Amniotic epithelial cell (primary cell): ENCODE measurements at places on chromosomes 16 and 17.

- DNase-seq, result no peak
Measured at GRCh38 chr17:45734598-45734997, 49.5 kb upstream of the CRHR1 start.

DNA sequence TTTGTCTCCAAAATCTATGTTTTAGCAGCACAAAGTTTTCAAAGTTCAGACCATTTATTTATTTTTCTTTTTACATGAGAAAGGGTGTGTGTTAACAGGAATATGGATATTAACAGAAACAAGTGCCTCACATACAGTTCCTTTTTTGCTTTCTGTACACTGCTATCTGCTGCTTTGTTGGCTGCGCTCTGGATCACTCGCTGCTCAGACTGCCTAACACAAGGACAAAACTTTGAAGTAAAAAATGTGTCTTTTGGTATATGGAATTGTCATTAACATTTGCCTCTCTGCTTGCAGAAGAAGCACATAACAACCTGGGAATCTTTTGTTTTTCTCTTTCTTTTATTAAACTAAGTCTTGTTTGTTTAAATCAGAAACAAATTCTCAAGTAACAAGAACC is 262.8 kb downstream of the ZFHX3 start:
- DNase-seq, result no peak

DNA sequence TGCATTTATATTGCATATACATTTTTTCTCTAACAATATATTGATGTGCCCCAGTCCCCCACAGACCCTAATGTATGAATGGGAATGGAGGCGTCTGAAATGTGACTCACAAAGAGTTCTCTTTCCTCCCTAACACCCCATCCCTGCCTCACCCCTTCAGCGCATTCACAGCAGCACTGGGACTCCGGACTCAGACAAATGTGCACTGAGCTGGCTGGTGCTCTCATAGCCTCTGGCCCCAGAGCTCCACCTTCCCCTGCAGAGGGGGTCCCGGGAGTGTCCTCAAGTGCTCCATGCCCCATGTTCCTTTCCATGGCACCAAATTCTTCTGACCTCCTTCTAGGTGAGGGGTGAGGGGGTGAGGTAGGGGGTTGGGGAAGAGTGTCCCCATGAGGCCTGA is 20.6 kb downstream of the NPTX1 start:
- DNase-seq, result no peak

DNA sequence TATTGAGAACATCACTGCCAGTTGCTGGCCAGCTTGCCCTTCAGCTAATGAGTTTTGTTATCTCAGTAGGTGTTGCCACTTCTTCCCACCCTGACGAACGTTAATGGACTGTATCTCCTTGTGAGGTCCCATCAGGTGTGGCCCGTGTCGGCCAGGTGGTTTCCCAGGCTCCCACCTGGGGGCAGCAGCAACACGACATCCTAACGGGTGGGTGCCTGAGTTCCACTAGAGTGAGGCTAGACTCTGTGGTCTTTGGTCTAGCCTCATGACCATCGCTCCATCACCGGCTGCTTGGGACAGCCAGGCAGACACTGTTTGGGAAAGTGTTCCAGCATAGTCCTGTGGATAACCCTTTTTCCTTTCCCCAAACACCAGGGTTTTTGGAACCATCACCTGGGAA is 45.6 kb upstream of the LCMT1 start:
- DNase-seq, result no peak

DNA sequence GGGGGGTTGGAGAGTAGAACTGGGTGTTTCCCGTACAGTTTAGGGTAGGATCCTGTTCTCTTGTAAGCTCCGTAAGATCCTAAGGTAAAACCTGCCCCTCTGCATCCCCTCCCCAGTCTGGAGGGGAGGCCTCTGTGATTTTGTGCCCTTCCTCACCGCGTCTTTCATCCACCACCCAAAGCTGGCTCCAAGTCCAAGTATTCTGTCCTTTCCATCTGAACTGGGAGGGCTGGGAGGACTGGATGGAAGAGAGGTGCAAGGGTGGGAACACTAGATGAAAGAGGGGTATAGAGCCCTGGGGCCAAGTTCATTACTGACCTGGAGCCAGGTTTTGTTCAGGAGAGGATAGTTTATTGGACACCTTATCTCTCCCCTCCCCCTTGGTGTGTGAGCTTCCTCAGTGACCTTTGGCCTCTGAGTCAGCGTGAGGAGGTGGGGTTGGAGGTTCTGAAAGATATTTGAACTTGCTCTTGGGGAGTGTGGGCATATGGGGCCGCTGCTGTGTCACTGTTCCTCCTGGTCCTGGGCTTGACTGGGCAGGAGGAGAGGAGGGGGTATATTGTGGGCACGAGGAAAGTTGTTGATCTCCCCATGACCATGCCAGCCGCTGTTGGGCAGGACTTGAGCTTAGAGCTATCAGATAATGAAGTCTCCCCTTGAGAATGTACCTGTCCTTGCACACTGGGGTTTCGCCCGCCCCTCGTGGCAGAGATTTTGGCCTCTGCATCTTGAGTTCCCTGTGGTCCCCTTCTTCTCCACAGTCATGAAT is 1.6 kb downstream of the LASP1 start:
- DNase-seq, result peak; percentile 80

GRCh38 chr16:2373176-2373575 is 32.6 kb upstream of the ABCA3 start:
- DNase-seq, result no peak

DNA sequence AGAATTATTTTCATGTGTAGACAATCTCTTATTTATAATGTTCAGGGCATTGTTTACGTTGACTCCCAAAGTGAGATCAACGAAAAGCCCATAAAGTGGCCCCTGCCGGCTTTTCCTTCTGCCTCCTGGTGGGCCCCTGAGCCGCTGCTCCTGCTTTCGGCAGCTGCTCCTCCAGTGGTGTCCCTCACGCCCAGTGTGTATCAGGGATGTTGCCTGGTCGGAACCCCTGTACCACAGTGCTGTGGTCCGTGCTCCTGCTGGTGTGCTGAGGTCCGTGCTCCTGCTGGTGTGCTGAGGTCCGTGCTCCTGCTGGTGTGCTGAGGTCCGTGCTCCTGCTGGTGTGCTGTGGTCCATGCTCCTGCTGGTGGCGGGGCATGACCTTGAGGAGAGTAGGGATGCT is 107.6 kb downstream of the BANP start:
- no peak for DNase-seq

DNA sequence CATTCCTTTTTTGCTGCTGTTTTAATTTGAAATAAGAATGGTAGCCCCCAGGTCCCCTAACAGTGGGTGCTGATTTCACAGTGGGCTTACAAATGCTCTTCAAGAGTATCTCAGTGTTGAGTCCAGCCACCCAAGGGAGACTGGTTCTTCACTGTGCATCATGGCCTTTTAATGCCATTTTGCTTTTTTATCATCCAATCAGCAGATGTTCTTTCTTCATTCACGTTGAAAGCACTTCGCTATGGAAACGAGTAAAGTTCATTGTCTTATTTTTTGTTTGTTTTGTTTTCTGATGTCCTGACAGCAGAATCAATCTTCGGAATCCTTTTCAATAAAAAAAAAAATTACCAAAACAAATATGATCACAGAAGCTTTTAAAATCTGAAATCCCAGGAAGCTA is 429.0 kb downstream of the MAF start:
- no peak for DNase-seq

- DNase-seq, result no peak
Measured at GRCh38 chr16:3949287-3949686, 68.8 kb upstream of the CREBBP start.

DNA sequence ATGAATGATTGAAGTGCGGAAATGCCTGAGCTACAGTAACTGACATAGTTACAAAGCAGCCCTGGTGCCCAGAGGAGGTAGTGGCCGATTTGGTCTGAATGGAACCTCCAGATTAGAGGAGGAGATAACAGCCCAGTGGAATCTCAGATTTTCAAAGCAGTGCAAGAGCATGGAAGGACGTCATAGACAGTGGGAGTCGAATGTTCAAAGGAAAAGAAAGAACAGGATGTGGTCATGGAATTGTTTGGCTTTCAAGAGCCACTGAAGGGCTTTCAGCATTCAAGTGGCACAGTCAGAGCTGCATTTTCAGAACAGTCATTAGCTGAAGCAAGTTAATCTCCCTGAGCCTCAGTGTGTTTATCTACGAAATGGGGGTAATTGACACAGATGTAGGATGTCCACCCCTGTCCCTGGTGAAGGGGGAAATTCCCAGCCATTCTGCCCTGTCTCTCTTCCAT is 104.6 kb upstream of the CACNG3 start:
- peak; percentile 2 for DNase-seq
